ENCODE measurements at places on chromosomes 11 and 22. TPM values are rescaled to one million over a fixed set of nuclear protein-coding genes. Genes with fewer than 3 reads are reported as not detected.

- no peak overlapping the region for H3K4me3 ChIP-seq
- H3K27me3 ChIP-seq, result no peaks in the 10 kb centered on the region
- DNase-seq, result no peak
- H3K4me1 ChIP-seq, result peaks cover 12% of the 10 kb centered on the region
- no peaks in the 10 kb centered on the region for H3K36me3 ChIP-seq
These were observed 12.7 kb upstream of the MYO18B start for GRCh38 chr22:25729016-25729995.

DNA sequence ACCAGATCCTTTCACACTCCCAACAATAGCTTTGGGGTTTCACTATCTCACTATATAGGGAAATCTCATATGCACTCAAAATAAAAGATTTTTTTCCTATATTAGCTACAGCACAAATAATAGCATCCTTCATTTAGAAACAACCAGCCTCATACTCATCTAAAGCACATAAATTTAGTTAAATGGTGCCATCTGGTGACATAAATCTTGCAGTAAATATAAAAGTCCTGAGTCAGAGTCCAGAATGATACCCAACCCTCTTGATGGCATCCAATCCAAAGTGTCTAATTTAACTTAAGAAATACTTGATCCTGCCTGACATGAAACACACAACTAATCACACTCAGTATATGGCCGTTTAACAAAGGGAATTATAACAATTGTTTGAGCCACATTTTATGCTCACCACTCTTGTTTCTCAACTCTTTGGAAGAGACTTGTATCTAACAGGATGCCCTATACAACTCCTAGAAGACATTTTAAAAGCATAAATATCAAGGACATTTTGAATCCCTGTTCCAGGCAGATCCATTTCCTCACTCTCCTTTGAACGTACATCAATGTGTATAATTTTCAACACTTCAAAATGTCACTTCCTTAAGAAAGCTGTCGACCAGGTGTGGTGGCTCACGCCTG is 36.2 kb downstream of the DLG2 start:
- H3K27ac ChIP-seq, result no peak overlapping the region
- H3K27me3 ChIP-seq, result no peaks in the 10 kb centered on the region
- no peak overlapping the region for H3K4me3 ChIP-seq
- H3K4me1 ChIP-seq, result peaks cover 18% of the 10 kb centered on the region

- H3K4me3 ChIP-seq, result no peak overlapping the region
- H3K27me3 ChIP-seq, result peaks cover 10% of the 10 kb centered on the region
- no peak for DNase-seq
- no peak overlapping the region for H3K27ac ChIP-seq
These were observed 427.4 kb upstream of the CADM1 start for GRCh38 chr11:115931548-115932083.

GRCh38 chr11:69832561-69833413 is 13.6 kb upstream of the FGF3 start:
- no peaks in the 10 kb centered on the region for H3K36me3 ChIP-seq
- H3K27ac ChIP-seq, result peak overlapping the region; percentile 57
- no peak for DNase-seq
- H3K4me3 ChIP-seq, result no peak overlapping the region
- peaks cover 28% of the 10 kb centered on the region for H3K4me1 ChIP-seq

GRCh38 chr11:30106222-30107181 is 89.7 kb upstream of the KCNA4 start:
- no peak overlapping the region for H3K4me3 ChIP-seq
- no peak for DNase-seq
- no peaks in the 10 kb centered on the region for H3K4me1 ChIP-seq

GRCh38 chr11:57191311-57192219 is 9.8 kb downstream of the LRRC55 start:
- no peak for DNase-seq
- no peaks in the 10 kb centered on the region for H3K36me3 ChIP-seq
- no peak overlapping the region for H3K4me3 ChIP-seq
- peaks cover 24% of the 10 kb centered on the region for H3K4me1 ChIP-seq
- no peak overlapping the region for H3K27ac ChIP-seq
- H3K27me3 ChIP-seq, result no peaks in the 10 kb centered on the region

Gene ALG8
- total RNA-seq, result 67.2 TPM

Gene RAB39A
- total RNA-seq, result 9.5 TPM
